HAP-1 (cell line): ENCODE measurements at places on chromosomes 4 and X.

GRCh38 chr4:155889031-155889793 is 14.3 kb upstream of the TDO2 start:
- no peak for DNase-seq

DNA sequence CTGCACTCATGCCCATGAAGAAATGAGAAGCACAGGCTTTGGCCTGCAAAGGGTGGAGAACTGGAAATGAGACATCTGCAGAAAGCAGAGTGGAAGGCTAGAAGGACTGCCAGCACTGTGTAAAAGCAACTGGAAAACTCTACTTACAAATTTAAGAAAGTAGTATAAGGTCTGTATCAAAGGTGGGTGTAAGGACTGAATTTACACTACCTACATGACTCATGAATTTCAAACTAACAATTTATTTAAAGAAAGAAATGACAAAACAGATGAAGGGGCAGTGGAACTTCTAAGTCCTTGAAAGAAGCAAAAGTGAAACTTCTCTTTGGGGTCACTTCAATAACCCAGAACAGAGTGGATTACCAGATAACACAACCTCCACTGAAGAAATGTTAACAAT is 71.2 kb downstream of the SLC10A7 start:
- no peak for DNase-seq

DNA sequence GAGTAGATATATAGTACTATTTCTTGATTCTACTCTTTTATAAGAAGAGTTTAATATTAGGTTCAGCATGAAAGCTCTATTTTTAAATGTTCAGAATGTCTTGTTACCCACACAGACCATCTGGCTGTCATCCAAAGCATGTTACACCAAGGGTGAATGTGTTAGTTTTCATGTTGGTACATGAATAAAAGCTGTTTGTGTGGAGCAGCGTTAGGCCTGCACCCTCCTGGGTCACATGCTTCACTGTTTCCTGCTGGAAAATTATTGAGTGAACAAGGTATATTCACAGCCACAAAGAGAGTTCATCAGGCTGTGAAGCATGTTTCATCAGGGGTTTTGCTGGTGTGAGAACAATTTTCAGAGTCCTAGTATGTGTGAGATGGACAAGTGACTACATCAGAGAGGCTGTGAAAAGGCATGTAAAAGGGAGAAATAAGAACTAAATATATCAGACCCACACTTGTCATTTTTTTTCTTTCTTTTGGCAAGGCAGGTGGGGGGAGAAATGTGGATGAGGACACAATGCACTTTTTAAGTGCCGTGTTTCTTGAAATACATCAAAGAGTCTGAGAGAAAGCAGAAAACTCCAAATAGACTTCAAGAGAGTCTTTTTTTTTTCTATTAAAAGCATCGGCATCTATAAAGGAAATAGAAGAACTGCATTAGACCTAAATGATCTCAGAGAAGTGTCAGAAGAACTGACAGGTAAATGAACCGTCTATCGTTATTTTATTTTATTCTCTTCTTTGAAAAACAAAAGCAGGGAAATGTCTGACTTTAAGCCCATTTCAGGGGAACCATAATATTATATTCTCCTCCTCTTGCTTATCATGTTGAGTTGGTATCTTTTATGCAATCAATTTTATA is 2429.7 kb downstream of the PCDH7 start:
- DNase-seq: no peak

DNA sequence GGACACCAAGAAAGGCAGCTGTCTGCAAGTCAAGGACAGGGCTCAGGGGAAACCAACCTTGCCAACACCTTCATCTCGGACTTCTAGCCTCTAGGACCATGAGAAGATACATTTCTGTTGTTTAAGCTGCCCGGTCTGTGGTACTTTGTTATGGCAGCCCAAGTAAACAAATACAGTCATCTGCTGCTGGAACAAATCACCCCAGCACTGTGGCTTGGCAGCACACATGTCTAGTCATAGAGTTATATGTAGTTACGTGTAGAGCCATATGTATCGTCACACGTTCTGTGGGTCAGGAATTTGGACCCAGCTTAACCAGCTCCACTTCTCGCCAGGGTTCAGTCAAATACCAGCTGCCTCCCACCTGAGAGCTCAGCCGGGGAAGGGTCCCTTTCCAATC is 2.5 kb downstream of the HTT-AS start:
- DNase-seq: no peak

- no peak for DNase-seq
These were observed 479.3 kb downstream of the IL1RAPL1 start for GRCh38 chrX:29066516-29066915.

- DNase-seq: no peak
These were observed 2.6 kb downstream of the AMER1 start for GRCh38 chrX:64202808-64203325.

DNA sequence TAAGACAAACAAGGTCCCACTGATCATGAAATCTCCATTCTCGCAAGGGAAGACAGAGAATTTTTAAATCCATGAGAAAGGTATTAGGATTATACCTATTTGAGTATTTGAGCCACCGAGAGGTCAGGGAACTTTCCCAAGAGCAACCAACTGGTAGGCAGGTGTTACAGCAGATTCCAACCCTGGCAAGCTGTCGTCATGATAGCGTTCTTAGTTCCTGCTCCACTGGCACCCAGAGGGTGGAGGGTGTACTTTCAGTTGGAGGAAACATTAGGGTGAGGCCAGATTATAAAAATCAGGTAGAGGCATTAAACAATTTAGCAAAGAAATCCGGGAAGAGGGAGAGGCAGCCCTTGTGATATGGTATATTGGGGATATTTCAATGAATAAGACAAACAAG is 23.3 kb downstream of the COQ2 start:
- no peak for DNase-seq

DNA sequence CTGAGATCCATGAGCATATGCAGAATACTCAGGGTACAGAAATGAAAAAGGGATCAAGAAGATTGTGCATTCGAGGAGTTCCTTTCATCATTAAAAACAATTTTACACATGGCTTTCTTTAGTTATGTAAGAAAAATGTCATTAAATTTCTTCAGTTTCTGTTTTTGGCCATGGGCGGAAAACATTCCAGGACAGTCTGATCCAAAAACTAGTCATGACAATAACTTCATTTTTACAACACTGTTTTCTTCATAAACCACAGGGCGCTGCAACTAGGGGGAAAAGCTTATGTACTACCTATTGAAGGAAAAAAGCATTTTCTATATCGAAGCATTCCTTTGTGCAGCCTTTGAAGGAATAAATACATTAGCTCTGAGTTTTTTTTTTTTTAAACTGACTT is 28.2 kb downstream of the IL13RA1 start:
- DNase-seq: no peak

DNA sequence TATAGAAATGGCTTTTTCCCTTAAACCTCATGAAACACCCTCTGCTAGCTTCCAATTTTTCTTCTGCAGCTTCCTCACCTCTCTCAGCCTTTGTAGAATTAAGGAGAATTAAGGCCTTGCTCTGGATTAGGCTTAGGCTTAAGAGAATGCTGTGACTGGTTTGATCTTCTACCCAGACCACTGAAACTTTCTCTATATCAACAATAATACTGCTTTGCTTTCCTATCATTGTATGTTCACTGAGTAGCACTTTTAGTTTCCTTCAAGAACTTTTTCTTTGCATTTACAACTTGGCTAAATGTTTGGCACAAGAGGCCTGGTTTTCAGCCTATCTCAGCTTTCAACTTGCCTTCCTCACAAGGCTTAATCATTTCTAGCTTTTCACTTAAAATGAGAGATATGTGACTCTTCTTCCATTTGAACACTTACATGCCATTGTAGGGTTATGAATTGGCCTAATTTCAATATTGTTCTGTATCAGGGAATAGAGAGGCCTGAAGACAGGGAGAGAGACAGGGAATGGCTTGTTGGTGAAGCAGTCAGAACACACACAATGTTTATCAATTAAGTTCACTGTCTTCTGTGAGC is 28.2 kb downstream of the TMEM154 start:
- no peak for DNase-seq

- DNase-seq: peak; percentile 32
These were observed 10.9 kb downstream of the DLG3 start for GRCh38 chrX:70455366-70456202.

DNA sequence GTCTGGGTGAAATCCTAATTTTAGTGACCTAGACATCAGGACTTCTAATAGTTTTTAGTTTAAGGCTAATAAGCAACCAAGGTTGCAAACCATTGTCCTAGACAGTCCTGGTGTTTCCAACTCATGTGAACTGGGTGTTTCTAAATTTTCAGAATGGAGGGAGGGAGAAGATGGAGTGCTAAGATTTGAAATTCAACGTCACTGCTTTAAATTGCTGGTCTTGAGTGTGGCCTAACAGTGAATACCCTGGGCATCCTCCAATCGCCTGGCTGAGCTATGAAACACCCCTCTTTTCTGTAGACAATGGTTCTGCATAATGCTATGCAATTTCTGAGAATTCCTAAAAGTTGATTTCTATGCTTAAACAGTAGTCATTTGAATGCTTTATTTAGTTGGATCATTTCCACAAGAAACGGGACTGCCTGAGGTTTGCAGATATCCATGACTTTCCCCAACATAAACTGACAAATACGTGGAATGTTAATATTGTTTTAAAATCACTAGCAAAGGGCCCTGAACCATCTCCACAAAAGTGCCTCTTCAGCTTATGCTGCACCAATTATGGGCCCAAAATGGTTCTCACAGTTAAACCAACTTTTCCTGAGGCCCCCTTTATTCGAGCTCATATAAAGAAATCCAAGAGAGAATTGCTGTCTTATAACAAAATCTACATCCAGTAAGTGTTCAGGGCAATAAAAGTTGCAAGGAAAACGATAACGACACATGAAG is 1.1 kb downstream of the FBXL5 start:
- DNase-seq: peak; percentile 79

DNA sequence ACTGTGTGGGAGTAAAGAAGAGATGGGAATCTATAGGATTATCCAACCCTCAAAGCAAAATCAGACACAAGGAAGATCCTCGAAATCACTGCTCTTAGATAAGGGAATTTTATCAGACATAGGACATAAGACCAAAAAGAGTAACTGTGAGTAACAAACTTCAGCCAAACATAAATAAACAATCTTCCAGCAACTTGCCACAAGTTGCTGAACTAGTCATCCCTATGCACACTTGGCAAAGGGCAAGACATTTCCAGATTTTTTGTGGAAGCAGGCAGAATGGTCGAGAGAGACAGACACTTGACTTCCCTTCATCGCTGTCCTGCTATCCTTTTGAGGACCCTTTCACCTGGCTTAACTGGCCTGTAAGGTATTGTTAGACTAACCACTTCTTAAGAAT is 89.6 kb downstream of the KCNIP4 start:
- DNase-seq: no peak

DNA sequence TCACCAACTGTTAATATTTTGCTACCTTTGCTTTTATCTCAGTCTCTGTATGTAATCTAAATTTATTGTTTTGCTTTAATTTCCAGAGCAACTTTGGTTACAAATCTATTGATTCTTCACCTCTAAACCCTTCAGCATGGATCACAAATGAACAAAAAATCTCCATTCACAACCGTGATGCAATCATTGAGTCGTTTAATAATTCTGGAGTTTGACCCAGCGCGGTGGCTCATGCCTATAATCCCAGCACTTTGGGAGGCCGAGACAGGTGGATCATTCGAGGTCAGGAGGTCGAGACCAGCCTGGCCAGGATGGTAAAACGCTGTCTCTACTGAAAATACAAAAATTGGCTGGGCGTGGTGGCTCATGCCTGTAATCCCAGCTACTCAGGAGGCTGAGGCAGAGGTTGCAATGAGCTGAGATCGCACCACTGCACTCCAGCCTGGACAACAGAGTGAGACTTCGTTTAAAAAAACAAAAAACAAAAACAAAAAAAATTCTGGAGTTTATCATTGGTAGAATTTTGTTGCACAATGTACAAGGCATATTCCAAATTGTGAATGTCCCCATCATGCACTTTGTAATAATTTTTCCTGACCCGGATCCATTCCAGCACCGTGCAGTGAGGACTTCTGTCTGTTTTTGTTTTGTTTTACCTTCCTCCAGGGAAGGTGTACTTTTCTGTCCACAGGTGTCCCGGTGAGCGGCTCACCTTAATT is 2.3 kb upstream of the IDUA start:
- DNase-seq: no peak

DNA sequence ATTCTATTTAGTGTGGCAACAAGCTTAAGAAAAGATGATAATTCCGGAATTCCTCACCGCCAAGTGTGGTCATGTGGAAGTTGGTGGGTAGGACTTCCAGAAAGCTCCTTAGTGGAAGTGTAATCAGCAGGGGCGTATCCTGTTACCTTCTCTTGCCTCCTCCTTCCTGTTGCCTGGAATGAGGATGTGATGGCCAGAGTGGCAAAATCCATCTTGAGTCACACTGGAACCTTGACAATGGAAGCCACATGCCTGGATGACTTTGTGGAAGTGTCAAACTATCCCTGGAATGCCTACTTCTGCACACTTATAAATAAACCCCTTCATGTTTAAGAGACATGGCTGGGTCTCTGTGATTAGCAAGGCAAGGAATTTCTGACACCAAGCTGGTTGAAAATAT is 191.0 kb downstream of the PRDM5 start:
- DNase-seq: no peak

DNA sequence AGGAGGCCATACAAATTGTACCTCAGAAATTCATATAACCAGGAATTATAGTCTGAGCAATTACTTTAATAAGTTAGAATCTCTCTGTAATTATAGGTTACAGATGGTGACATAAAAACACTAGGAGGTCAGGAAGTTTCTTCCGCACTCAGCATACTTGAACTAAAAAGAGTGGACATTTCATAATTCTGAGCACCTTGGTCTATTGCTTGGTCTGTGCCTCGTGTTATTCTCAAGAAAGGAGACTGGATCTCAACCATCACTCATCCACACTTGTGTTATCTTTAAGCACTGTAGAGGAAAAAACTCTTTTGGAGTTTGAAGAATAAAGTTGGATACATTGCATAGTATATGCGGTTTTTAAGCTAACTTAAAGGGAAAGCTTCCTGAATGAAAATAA is 91.1 kb downstream of the SYNPO2 start:
- DNase-seq: no peak

DNA sequence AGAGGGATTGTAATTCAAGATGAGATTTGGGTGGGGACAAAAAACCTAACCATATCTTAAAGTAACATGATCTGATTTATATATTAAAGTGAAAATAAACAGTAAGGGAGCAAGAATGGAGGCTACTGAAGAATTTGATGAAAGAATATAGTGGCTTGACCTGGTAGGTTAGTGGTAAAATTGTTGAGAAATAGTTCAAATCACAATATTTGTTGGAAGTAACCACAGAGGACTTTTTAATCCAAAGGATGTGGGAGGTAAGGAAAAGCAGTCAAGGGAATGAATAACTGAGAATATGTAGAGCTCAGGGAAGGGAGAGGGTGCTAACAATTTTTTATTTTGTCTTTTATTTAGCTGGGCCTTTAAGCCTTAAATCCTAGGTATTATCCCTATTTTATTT is 139.8 kb upstream of the HS3ST1 start:
- DNase-seq: no peak

DNA sequence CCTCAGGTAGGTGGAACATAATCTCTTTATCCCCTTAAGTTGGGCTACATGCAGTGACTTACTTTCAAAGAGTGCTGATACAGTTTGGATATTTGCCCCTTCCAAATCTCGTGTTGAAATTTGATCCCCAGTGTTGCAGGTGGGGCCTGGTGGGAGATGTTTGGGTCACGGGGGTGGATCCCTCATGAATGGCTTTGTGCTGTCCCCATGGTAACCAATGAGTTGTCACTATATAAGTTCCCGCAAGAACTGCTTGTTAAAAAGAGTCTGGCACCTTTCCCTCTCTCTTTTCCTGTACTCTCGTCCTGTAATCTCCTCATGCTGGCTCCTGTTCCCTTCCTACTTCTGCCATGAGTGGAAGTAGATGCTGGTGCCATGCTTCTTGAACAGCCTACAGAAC is 71.3 kb downstream of the GLRA3 start:
- peak; percentile 6 for DNase-seq

- DNase-seq: no peak
These were observed 8.5 kb downstream of the SMS start for GRCh38 chrX:21948897-21949578.

GRCh38 chrX:16528620-16529019 is 121.3 kb upstream of the S100G start:
- DNase-seq: no peak
